CD4-positive, CD25-positive, alpha-beta regulatory T cell (primary cell): ENCODE measurements at places on chromosomes 3 and 15. TPM values are rescaled to one million over a fixed set of nuclear protein-coding genes. Genes with fewer than 3 reads are reported as not detected.
A peak's percentile ranks its signal among the peaks of the same experiment; 100 is the strongest.

The SEMA6D gene
- not detected for total RNA-seq

DNA sequence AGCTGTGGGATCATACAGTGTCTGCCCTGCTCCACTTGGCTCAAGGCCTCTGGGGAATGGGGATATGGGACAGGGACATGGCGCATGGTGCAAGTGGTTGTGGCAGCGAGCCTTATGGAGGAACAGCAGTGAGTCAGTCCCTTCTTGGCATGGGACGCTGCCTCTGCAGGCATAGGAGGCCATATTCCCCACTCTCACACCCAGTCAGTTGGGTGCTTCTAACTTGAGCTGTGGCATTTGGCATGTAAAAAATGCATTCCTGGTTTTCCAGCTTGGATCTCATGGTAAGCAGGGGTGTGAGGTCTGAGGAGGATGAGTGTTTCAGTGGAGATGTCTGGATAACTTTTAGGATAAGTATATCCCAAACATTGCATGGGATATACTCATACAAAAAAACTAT is 31.6 kb upstream of the UBE2Q2 start:
- no peak for DNase-seq

DNA sequence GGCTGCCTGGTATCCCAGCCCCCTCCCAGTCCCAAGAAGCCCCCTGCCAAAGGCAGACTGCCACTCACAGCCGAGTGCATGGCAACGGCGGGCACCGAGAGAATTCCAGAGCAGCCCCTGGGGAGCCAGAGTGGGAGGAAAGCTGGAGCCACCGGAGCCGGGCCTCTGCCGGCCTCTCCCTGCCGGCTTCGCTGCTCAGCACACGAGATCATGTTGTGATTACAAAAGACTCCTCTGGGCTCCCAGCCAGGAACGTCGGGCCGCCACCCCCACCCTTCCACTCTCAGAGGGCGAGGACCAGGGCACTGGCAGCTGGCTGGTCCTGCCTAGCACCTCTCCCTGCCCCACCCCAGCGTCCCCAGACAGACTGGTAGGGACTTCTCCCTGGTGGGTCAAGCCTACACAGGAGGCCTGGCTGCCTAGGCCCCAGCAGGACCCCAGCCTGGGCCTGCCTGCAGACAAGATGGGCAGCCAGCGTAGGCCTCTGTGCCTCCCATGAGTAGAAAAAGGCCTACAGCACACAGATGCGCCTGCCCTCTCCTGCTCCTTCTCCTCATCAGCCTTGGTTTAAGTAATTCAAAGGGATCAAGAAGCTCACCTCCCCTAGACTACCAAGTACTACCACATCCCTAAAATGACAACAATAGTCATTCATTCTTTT is at the start of gene CCDC9B:
Gene CCDC9B (minus strand): TSS at position 200 of the 661 bp plus-strand sequence. CDS start 120 bp downstream, at position 80.
- no peak for DNase-seq

DNA sequence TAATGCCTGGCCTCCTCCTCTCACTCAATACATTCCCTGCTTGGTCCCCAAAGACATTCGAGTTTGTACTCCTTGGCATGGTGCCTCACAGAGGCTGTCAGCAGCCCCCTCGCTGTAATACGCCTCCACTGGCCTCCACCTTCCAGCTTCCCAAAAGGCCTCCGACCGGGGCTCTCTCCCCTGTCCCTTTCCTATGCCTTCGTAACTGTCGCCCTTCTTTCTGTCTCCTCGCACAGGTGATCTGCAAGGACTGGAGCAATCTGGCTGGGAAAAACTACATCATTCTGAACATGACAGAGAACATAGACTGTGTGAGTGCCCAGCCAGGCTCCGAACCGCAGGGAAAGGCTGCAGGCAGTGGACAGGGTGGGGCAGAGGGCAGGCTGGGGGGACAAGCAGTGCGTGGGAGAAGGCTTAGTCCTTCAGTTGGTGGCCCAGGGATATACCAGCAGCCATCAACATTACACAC is 10.7 kb upstream of the ABTB1 start:
- DNase-seq, result no peak

GRCh38 chr3:57127891-57128518 is 37.1 kb downstream of the IL17RD start:
- DNase-seq, result no peak

The GNAT1 gene
- not detected for total RNA-seq

GRCh38 chr3:30667280-30667651 is 60.9 kb downstream of the TGFBR2 start:
- DNase-seq, result no peak

The MAGI1 gene
- 0.44 TPM for total RNA-seq

- no peak for DNase-seq
These were observed 1.8 kb downstream of the ARNT2 start for GRCh38 chr15:80405970-80406369.

- no peak for DNase-seq
These were observed 18.2 kb upstream of the SPTSSB start for GRCh38 chr3:161389445-161390035.

- DNase-seq, result no peak
These were observed 48.1 kb upstream of the SEMA6D start for GRCh38 chr15:47669221-47669620.

- no peak for DNase-seq
These were observed 3.2 kb downstream of the HDAC11 start for GRCh38 chr3:13483286-13483685.

The PP2D1 gene
- total RNA-seq, result not detected

- peak; percentile 69 for DNase-seq
These were observed 32.8 kb downstream of the ZNF589 start for GRCh38 chr3:48273594-48274211.

- DNase-seq, result no peak
These were observed 1.9 kb upstream of the TMCO5A start for GRCh38 chr15:37932549-37932948.

DNA sequence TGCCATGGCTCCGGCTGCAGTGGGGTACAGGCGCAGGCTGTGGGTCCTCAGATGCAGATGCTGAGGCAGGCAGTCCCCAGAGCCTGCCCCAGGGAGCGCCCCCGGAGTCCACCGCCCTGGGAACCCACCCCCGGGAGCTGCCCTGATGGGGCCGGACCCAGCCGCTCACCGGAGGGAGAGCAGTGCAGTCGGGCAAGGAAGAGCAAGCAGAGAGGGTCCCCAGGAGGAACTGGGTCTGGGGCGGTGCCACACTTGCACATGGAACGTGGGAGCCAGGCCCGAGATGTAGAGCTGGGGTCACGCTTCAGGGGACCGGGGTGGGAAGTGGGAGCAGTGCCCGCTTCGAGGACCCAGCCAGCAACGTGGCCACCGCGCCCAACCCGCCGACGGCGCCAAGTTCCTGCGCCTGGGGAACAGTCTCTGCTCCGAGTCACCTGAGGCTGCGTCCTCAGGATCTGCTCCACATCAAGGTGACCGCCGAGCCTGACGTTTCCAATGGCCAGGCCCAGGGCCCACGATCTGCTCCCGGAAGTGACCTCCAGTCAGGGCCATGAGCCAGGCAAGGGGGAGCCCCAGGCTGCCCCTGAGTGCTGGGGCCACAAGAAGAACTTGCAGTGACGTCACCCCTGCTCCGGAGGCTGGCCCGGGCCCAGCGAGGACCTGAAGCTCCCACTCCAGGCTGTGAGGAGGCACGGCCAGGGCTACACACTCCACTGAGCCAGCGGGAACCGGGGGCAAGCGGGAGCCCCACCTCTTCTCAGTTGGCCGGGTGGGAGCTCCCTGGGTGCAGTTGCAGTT is 27.0 kb upstream of the TFG start:
- DNase-seq, result no peak

DNA sequence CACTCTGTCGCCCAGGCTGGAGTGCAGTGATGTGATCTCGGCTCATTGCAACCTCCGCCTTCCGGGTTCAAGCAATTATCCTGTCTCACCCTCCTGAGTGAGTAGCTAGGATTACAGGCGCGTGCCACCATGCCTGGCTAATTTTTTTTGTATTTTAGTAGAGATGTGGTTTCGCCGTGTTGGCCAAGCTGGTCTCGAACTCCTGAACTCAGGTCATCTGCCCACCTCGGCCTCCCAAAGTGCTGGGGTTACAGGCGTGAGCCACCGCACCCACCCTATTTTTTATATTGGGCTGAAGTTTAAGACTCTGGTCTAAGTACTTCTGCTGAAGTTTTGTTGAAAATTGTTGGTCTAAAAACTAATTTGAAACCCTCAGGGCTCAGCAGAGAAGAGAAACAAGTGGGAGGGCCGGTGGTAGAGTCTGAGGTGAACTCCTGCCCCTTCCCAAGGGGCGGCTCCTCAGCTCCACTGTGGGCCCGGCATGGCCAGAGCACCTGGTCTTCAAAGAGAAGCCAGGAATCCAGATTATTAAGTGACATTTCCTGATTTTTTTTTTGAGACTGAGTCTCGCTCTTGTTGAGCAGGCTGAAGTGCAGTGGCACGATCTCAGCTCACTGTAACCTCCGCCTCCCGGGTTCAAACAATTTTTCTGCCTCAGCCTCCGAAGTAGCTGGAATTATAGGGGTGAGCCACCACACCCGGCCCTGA is 4.0 kb downstream of the HDAC11 start:
- DNase-seq, result no peak

DNA sequence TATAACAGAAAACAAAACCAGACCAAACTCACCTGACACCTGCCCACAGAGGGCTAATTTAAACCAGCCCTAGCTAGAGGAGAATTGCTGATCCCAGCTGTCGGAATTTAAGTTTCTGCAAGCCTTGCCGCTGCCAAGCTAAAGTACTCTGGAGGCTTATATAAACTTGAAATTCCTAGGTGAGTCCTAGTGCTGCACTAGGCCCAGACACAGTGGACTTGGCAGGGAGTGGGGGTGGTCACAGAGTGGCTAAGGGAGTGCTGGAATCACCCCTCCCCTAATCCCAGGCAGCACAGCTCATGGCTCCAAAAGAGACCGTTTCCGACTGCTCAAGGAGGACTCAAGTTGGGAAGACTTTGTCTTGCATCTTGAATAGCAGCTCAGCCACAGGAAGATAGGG is 17.6 kb downstream of the TMCO5A start:
- no peak for DNase-seq

The ADAMTSL3 gene
- not detected for total RNA-seq

The CALML4 gene
- total RNA-seq, result 3.2 TPM

- no peak for DNase-seq
These were observed 102.0 kb downstream of the SST start for GRCh38 chr3:187568171-187568570.

DNA sequence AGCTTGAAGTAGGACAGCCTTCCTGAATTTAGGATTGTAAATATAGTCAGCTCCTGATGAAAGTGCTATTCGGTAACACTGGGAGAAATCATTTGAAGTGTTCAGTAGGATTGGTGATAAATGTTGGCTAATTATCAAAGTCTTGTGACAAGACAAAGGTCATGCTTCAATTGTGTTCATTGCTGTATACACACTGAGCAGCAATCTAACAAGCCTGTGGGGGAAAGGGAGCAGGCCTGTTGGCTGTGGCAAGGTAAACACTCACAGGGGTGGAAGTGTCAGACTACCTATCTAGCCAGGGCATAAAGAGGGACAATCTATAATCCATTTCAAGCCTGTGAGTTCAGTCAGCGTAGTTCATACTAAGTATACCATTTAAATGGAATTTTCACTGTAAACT is 111.0 kb upstream of the MANF start:
- DNase-seq, result no peak

- DNase-seq, result no peak
These were observed 332.0 kb downstream of the FHIT start for GRCh38 chr3:60919296-60919695.

DNA sequence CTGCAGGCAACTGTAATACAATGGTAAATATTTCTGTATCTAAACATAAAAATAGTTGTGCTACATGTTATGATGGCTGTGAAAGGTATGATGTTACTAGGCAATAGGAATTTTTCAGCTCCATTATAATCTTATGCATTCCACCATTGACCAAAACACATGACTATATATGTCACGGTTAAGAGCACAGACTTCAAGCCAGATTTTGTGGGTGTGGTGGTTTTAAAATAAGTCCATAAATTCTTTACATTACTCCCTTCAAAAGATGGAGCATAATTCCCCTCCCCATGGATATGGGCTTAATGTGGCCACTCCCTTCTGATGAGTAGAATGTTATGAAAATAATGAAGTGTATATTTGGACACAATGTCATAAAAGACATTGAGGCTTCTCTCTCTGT is 88.4 kb upstream of the TBC1D5 start:
- no peak for DNase-seq

The TNIK gene
- 162 TPM for total RNA-seq

The SLC6A1 gene
- not detected for total RNA-seq

- no peak for DNase-seq
These were observed 592.0 kb downstream of the ZNF385D start for GRCh38 chr3:21158861-21159542.

DNA sequence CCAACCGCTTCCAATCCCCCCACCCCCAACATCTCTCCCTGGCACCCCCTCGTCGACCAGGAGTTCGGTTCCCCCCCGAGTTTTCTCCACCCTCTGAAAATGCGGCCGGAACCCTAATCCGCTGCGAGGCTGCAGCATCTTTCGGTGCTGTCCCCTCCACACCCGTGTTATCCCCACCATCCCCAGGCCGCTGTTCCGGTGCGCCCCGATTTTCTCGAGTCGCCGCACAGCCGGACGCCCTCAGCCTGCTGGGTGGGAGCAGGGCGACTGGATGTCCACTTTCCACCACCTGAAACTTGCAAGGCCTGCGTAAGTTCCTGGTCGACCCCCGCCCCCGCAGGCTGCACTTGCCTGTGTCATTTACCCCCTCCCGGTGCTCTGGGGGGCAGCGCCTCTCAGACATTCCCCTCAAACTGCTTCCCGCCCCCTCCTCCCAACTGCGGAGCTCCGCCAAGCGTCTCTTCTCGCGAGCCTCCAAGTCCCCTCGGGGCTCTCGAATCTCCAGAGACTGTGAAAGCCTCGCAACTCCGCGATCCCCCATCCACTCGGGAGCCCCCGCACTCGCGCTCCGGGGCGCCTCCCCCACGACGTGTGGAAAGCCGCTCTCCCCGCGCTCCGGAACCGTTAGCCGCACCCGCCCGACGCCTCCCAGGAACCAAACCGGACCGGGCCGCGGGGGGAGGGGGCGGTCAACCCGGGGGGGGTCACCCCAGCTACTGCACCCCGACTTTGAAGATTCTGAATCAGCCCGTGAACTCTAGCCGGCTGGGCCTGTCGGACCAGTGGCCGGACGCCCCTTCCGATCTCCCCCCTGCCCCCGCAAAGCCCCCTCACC is 566 bp downstream of the ETV5 start:
- peak; percentile 7 for DNase-seq

- DNase-seq, result no peak
These were observed 220.7 kb downstream of the MEIS2 start for GRCh38 chr15:36879568-36880222.

DNA sequence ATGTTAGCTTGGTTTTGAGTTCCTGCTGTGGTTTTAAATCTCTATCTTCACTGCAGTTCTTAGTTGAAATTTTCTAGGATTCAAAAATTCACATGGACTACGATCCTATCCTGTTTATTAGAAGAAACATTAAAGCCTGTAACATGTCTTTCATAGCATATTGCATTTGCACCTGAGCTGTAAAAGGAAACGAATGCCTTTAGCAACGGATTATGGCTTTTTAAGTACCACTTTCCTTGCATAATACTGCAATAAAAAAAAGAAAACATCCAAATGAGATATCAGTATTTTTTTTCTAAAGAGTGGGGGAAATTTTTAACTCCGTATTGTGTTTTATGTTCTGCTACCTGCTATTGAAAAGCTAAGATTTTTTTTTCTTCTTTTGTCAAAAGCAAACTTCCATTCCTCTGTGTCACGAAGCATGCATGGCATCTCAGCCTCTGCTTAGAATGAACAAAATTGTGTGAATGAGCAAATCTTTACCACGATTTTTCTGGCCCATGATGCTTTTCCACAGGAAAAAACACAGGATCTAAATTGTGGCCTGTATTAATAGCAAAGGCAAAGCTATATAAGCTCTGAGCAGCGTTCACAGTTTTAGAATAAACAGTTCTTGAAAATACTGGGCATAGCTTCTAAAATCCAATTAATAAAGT is 110.0 kb upstream of the CDIN1 start:
- no peak for DNase-seq
